Caki2 (cell line): ENCODE measurements at places on chromosomes 6 and 20. TPM values are rescaled to one million over a fixed set of nuclear protein-coding genes. Genes with fewer than 3 reads are reported as not detected.

DNA sequence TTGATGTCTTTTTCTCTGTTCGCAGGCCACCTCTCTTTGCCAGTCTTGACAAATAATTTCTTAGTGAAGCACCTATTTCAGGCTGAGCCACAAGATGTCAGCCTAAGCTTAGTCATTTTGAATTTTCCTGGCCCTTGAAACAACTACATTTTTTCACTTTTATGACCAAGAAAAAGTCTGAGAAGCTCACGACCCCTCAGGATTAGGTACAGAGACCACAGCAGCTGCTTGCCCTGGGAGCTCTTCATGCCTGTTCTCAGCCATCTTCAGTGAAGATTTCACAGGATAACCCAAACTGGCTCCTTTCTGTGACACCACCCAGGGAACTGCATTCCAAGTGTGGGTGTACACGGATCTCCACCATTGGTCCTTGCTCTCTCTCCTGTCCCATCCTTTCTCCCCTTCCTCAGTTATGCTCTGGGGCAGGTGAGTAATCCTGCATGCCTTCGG, 38.4 kb upstream of the SPTLC3 start:
- peak; percentile 44 for DNase-seq

DNA sequence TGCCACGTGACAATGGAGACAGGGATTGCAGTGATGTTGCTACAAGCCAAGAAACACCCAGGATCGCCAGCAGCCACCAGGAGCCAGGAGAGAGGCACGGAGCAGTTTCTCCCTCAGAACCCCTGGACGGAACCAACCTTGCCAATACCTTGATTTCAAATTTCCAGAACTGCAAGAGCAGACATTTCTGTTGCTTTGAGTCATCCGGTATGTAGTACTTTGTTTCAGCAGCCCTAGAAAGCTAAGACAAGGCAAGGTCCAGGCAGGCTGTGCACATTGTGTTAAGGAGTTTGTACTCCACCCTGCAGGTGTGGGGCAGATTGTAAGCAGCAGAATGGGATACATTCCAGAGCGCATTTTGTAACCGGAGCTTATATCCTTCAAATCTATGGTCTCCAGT, 48.3 kb downstream of the TRERF1 start:
- no peak for DNase-seq

DNA sequence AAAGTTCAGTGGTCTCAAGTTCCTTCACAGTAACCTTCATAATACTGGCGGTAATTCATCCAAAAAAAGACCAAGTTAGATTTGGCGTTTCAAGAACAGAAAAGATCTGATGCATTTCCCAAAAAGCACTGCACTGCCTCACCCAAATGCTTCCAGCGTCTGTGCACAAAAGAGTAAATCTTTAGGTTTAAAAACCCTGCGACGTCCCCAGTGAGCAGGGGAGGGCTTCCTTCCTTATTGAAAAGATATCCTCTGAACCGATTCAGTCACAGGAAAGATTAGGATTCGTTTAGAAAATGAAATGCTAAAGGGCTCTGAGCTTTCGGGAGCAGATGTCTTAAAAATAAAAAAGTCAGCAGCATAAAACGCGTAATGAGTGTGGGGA, 654 bp downstream of the TBC1D7 start:
- DNase-seq: no peak

The SPATA25 gene
- 0.43 TPM in 1 of 2 replicates, not detected in the other for total RNA-seq

GRCh38 chr6:27839626-27840475, 72.3 kb downstream of the OR2B2 start:
- DNase-seq: peak; percentile 85

The KIF25 gene
- not detected in 2 replicates for total RNA-seq

GRCh38 chr6:25617997-25618396, 34.0 kb upstream of the SCGN start:
- no peak for DNase-seq

DNA sequence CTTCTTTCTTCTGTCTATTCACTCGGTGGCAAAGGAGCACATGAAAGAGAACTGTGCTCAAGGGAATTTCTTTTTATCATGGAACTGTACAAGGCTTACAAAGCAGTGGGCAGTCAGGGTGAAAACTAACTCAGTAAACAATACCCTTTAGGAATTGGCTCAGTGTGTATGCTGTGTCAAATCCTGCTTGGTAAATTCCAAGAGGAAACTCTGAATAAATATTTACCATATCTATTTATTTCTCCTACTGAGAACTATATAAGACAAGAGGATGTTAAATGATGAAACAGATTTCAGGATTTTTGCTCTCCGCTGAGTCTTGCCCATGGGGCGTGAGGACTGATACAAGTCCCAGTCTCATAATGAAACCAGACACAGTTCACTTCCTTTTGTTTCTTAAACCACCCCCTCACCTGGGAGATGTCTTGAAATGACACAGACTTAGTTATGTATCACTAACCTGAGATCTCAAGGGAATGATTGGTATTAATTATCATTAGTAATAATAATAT, 188.8 kb downstream of the BACH2 start:
- DNase-seq: no peak

The CYP21A2 gene
- total RNA-seq: not detected in 2 replicates

DNA sequence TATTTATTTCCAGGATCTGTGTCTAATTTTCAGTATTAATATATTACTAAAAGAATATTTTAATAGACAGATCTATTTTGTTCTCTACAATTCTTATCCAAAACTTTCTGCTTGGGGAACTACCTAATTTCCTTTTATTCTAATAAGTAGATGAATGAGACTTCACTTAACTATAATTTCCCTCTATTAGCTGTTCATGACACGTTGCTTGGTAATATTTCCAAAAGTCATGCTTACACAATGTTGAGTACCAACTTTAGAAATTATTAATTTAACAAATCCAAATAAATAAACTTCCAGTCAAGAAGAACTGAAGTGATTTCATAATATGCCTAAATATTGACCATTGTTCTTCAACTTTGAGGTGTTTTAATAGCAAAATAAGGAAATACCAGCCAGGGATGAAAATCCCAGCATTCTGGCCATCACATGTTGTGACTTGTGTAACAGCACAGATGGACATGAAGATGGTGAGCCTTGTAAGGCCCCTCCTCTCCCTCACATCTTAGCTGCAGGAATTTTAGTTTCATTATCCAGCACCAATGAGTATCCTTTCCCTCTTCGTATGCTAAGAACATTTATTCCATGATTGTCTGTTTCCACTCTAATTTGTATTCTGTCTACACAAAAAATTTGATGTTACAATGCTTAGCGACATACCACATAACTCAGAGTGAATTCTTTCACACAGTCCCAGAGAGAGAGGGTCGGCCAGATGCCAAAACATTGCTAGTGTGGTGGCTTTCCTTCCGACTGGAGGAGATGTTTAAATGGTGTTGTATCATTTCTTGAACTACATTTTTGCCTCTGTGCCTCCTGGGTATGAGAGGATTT, 137.5 kb downstream of the FOXA2 start:
- DNase-seq: no peak

DNA sequence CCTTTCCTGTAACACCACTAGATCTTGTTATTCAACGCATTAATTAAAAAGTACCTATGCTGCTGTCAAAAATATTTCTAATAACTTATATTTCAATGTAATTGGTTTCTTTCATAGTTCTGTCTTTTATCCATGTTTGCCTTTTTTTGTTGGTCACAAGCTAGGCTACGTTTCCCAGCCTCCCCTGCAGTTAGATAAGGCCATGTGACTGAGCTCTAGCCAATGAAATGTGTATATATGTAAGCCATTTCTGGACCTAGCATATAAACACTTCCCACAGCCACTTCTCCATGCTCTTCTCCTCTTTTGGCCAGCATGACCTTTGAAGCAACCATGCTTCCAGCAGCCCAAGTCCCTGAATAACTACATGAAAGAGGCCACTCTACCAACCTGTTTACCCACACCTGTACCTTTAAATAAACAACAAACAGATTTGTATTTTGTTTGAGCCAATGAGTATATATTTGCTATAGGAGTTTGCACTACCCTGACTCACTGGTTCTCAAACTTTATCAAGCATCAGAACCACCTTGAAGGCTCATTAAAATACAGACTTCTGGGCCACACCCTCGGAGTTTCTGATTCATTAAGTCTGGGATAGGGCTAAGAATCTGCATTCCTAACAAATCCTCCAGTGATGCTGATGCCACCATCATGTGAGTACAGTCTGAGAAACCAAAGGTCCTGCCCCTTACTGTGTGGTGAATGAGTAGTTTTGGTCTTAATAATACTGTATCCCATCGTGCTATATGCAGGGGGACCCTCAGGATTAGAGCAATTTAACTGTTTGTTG, 45.6 kb upstream of the BEND6 start:
- DNase-seq: peak; percentile 45

DNA sequence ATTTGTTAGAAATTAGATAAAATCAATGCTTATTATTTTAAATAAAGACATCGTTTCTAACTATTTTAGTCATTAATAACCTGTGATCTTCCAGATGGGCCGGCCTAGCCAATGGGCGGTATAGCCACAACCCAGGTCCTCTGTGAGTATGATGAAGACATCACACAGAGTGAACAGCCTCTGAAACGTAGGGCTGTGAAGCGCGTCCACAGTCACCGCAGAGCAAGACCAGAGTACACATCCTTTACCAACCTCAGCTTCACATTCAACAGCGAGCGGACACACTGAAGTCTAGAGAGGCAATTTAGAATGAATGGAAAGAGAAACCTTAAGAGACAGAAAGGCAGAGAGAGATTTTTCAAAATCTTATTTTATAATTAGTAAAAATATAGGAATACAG, 125.0 kb upstream of the RPS6KA2 start:
- no peak for DNase-seq

DNA sequence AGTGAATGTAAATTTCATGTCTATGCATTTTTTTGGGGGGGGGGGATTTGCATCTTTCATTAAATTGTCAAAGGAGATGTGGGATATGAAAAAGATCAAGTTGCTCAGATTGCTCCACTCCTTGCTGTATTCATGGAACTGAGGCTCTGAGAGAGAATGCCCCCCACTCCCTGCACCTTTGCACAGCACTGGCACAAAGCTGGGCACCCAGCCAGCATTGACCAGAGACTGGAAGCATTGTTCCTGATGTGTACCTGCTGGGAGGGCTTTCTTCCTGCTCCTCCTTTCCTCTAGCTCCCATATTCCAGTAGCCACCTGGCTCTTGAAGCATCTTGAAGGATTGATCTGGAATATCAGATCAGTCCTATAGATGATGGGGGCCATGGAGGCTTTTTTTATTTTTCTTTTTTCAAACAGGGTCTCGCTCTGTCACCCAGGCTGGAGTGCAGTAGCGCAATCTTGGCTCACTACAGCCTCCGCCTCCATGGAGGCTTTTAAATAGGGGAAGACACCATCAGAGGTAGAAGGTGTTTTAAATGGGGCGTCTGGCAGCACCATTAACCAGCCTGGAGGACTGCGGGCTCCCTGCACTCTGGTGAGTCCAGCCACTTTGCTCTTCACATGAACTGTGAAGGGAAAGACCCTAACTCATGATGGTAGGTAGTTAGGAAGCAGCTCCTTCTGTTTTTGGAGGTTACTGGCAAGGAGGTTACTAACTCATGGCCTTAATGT, 10.9 kb downstream of the DUSP15 start:
- no peak for DNase-seq

The CST1 gene
- 29.3 and 53.5 TPM in 2 replicates for total RNA-seq

The PACSIN1 gene
- not detected in 2 replicates for total RNA-seq

GRCh38 chr6:132733814-132734213, 20.0 kb upstream of the VNN1 start:
- DNase-seq: no peak

DNA sequence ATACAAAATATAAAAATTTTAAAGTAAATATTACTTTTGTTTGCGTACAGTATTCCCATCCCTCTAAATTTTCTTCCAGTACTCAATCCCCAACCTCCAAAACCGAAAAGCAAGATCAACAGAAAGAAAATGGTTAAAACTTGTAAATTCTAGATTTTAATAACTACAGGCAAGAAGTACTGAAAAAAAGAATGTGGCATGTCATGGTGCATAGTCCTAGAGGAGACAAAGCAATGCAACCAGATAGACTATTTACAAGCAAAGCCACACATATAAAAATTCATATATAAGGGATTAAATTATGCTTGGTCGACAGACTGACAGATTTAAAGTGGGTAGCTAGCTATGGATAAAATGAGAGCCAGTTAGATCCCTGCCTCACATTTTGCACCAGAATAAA, 56.5 kb upstream of the HFE start:
- no peak for DNase-seq

GRCh38 chr6:29510746-29511300, 23.1 kb upstream of the MAS1L start:
- no peak for DNase-seq

DNA sequence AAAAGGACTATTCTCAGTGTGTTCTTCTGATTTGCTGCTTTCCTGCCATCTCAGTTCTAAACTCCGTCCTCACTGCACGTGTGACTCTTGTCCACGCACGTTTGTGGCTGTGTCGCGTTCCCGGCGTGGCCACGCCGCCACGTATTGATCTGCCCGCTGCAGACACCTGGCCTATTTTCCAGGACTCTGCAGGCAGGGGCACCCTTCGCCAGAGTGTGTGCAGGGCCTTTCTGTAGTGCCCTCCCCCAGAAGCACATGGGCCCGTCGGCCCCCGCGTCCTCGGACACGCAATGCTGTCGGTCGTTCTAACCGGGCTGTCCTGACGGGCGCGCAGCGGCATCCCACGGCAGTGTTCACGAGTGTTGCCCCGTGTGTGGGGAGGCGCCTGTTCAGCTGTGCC, 87.6 kb downstream of the YTHDF1 start:
- no peak for DNase-seq

DNA sequence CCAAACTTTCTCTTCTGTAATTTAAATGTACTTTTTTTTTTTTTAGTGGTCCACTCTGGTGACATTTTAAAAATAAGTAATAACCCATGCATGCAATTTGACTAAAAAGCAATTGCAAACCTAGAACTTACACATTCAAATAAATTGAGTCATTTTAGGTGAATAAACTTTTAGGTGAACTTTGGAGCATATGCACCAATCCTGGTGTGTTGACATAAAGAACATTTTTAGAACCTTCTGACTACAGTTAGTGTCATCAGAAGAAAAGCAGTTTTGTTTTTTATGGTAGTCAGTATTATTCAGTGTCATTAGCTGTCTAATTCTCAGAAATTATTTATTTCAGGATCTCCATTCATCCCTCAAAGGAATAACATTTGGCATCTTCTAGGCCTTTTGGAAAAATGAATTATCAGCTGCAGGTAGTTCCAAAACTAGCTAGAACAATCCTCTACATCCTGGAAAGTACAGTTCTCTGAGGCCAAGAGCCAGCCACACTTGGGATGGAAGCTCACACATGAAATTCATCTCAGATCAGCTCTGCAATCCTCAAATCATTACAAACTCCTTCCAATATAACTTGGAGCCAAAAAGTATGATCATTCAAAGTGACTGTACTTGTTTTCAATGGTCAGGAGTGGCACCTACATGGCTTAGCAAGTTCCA, 38.5 kb upstream of the SIM1 start:
- DNase-seq: no peak

GRCh38 chr6:89298680-89299465, 16.2 kb downstream of the GABRR2 start:
- DNase-seq: peak; percentile 61

The TMEM244 gene
- total RNA-seq: not detected in 2 replicates

- DNase-seq: no peak
Observed at GRCh38 chr6:109117346-109118035, 22.2 kb downstream of the CEP57L1 start.

The MEI4 gene
- total RNA-seq: not detected in 2 replicates

The SMIM8 gene
- 4.3 and 4.9 TPM in 2 replicates for total RNA-seq

GRCh38 chr20:3696200-3696599, 14.4 kb upstream of the ADAM33 start:
- no peak for DNase-seq
